Activated effector memory CD4-positive, alpha-beta T cell treated with anti-CD3 and anti-CD28 coated beads, Interleukin-2, amount 50 U/mL, for 16 hours (primary cell): ENCODE measurements at places on chromosomes 13 and 19.

DNA sequence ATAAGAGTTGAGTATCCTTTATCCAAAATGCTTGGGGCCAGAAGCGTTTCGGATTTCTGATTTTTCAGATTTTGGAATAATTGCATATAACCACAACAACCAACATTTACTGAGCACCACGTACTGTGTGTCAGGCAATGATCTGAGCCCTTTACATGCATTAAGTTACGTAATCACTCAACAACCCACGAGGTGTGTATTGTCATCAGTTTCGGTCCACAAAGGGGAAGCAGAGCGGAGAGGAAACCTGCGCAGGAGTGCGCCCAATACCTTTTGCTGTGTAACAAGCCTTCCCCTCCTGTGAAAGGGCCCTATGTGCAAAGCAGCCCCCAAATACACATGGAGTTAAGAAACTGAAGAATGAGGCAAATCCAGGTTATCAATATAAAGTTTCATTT is 20.7 kb upstream of the NLRP12 start:
- no peak for DNase-seq

GRCh38 chr13:76086729-76087128 is 450.6 kb downstream of the LMO7 start:
- DNase-seq: no peak

GRCh38 chr19:45464274-45464673 is 3.5 kb upstream of the FOSB start:
- DNase-seq: no peak

- no peak for DNase-seq
Measured at GRCh38 chr19:13169769-13170168, 19.6 kb downstream of the IER2 start.

DNA sequence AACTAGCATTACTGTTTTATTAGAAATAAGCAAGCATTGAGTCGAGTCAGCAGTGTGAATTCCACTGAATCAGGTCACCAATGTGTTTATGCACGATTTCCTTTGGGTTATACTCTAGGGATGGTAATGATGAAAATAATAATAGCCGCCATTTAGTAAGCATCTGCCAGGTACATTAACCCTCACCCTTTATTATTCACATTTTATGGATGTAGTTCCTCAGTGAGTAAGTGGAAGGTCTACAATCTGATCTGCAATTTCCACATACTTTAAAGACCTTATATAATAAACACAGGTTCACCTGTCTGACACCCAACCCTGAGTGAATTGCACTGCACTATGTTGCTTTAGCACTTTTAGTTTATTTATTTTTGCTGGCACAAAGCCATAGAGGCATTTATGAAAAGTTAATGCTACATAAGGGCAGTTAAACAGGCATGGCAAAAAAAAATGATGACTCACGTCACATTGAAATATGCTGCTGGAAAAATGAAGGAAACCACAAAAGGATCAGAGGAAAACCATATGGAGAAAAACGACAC is 122.4 kb downstream of the TRPC4 start:
- DNase-seq: no peak

DNA sequence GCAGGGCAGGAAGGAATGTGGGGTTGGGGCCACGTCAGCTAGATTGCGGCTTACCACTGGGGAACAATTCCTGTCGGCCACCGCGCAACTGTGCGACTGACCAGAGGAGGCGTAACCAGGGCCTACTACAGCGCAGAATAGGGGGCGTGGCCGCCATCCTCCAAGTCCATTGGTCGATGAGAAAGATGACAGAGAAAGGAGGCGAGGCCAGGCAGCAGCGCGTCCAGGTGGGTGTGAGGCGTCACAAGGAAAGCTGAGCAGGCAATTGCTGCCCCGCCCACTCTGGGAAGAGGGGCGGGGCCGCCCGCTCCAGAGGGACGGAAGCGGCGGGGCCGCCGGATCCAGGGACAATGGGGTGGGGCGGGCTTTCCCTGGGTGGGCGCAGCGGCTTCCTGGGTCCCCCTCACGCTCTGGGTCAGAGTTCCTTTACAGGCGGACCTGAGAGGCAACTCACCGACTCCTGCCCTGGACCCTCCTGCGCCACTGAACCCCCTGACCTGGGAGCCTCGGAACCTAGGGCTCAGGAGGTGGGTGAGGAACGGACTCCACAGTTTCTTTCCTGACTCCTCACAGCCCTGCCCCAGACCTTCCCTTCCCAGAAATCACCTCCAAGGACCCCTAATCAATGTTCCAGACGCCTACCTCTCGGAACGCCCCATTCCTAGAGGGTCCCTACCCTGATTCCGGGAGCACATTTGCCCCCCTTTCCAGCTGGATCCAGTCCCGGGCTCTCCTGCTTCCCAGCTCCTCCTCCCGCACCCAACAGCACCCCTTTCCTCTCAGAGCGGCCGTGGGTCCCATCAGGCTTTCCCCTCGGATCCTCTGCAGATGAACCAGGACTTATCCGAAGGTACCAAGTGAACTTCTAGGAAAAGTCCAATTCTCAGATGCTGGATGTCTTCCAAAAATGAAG is 101.5 kb upstream of the ZNF492 start:
- DNase-seq: no peak

DNA sequence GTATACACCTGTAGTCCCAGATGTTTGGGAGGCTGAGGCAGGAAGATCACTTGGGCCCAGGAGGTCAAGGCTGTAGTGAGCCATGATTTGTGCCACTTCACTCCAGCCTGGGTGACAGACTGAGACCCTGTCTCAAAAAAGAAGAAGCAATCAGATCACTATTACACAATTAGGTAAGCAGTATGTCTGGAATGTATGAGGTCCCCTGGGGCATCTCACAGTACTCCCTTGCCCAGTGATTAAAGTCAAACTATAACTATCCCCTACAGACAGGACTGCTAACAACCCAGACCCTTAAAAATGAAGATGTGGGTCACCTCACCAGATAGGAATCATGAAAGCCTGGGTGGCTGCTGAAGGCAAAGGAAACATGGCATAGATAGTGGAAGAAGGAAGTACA is 9.4 kb upstream of the PAN3 start:
- DNase-seq: no peak
